ENCODE measurements at places on chromosomes 12 and 14.

- H3K36me3 ChIP-seq = peaks cover 2% of the 10 kb centered on the region
- H3K27me3 ChIP-seq = peaks cover 39% of the 10 kb centered on the region
- H3K27ac ChIP-seq = no peak overlapping the region
- no peak overlapping the region for H3K4me3 ChIP-seq
These were observed 116.3 kb downstream of the GLT1D1 start for GRCh38 chr12:128969480-128970055.

- H3K27me3 ChIP-seq = no peaks in the 10 kb centered on the region
- H3K36me3 ChIP-seq = no peaks in the 10 kb centered on the region
- no peak overlapping the region for H3K27ac ChIP-seq
- H3K4me1 ChIP-seq = no peaks in the 10 kb centered on the region
These were observed 360.4 kb upstream of the MDGA2 start for GRCh38 chr14:48035836-48036235.

GRCh38 chr14:22994762-22995275 lies 12.5 kb upstream of the AJUBA start:
- peaks cover 9% of the 10 kb centered on the region for H3K4me1 ChIP-seq
- peak overlapping the region; percentile 7 for H3K4me3 ChIP-seq
- no peaks in the 10 kb centered on the region for H3K27me3 ChIP-seq
- DNase-seq = no peak
- no peaks in the 10 kb centered on the region for H3K36me3 ChIP-seq
- H3K27ac ChIP-seq = peak overlapping the region; percentile 92

- H3K27me3 ChIP-seq = peaks cover 55% of the 10 kb centered on the region
- H3K27ac ChIP-seq = no peak overlapping the region
- no peaks in the 10 kb centered on the region for H3K36me3 ChIP-seq
These were observed 2.0 kb upstream of the CCDC63 start for GRCh38 chr12:110844551-110845338.

DNA sequence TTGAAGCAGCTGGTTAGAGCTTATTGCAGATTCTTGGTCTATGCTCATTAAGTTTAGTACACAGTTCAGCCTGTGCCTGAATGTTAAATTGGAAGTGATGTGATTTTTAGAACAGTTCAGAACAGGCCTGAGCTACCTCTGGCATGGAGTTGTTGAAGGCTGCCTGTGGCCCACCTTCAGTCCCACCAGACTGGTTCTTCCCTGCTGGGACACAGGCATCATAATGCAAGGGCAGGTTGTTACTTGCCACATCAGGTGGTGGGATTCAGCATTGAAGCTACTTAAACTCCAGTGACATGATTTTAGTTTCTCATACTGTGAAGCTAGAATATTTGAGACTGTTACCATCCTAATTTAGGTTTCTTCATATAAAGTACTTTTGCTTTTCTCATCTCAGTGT lies 49.4 kb downstream of the PROX2 start:
- H3K36me3 ChIP-seq = peaks cover 24% of the 10 kb centered on the region
- no peak overlapping the region for H3K27ac ChIP-seq
- peaks cover 9% of the 10 kb centered on the region for H3K4me1 ChIP-seq
- no peaks in the 10 kb centered on the region for H3K27me3 ChIP-seq
- DNase-seq = no peak
- H3K4me3 ChIP-seq = no peak overlapping the region

DNA sequence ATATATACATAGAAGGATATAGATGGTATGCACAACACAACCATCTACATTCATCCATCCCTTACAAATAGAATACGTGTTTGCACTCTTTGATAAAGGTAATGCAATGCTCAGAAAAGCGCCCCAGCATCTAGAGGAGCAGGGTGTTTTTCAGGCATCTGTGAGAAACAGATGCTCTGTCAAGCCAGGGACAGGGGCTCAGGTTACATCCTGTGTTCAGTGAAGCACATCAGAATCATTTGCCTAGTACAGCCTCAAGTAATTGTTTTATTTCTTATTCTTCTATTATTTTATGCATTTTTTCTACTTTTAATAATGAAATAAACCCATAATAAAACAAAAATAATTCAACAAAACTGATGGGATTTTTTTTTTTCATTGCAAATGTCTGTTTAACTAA lies 50.5 kb upstream of the HIF1A start:
- DNase-seq = no peak
- no peak overlapping the region for H3K4me3 ChIP-seq
- no peaks in the 10 kb centered on the region for H3K36me3 ChIP-seq
- no peak overlapping the region for H3K27ac ChIP-seq
- H3K27me3 ChIP-seq = peaks cover 3% of the 10 kb centered on the region
- no peaks in the 10 kb centered on the region for H3K4me1 ChIP-seq

GRCh38 chr12:13061377-13061776 lies 17.2 kb downstream of the FAM234B start:
- no peak overlapping the region for H3K4me3 ChIP-seq
- no peak for DNase-seq
- no peak overlapping the region for H3K27ac ChIP-seq
- no peaks in the 10 kb centered on the region for H3K27me3 ChIP-seq

DNA sequence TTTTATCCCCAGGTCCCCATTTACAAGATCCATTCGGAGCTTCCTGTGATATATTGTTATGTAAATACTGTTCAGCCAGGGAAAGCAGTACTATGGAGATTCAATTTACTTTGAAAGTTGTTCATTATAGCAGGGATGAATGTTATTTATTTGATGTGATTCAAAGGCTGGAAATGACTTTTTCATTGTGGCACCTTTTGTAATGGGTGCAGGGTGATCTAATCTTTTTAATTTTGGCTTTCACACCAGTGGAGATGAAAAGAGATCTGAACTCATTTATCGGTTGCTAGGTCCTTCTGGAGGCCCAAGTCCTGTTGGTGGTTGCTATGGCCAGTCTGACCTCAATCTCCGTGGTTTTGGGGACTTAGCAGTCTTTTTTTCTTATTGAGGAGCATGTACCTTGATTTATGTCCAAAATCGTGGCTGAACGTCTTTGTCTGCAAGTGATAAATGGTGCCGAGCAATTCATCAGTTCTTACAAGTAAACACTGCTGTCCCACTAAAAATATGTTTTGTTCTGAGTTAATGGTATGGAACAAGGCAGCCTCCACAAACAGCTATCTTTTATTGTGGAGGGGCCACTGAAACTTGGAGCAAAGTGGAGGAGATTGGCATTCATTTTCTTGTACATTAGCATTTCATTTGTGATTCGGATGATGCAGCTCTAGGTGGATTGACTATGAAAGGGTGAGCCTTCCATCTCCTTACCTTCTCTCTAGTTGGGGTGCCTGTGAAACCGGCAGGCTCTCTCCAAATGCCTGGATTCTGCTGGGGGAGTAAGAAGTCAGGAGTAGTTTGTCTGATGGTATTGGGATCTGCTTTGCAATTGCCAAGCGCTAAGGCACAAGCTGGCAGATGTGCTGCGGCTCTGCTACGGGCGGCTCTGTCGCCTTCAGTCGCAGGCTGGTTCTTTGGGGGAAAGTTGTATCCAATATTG lies 2.0 kb downstream of the RMST start:
- no peak for DNase-seq
- H3K27ac ChIP-seq = no peak overlapping the region

DNA sequence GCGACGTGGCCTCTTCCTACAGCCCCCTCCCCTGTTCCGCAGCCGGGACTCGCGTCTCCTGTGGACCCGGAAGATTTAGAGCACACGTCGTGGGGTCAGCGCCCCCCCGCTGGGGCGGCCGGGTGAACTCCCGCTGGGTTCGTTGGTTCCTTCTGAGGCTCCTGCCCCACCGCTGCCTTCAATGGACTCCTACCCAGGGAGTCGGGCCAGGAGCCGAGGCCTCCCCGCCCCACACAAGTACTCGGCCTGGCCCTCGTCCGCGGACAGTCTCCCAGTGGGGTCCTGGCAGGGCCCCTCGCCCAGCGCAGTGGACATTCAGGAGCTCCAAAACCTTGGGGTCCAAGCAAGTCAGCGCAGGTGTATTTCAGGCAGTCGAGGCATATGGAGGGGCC lies 1.2 kb downstream of the MMP17 start:
- no peaks in the 10 kb centered on the region for H3K36me3 ChIP-seq
- H3K27me3 ChIP-seq = peaks cover 54% of the 10 kb centered on the region
- H3K4me1 ChIP-seq = no peaks in the 10 kb centered on the region
- peak overlapping the region; percentile 51 for H3K4me3 ChIP-seq

DNA sequence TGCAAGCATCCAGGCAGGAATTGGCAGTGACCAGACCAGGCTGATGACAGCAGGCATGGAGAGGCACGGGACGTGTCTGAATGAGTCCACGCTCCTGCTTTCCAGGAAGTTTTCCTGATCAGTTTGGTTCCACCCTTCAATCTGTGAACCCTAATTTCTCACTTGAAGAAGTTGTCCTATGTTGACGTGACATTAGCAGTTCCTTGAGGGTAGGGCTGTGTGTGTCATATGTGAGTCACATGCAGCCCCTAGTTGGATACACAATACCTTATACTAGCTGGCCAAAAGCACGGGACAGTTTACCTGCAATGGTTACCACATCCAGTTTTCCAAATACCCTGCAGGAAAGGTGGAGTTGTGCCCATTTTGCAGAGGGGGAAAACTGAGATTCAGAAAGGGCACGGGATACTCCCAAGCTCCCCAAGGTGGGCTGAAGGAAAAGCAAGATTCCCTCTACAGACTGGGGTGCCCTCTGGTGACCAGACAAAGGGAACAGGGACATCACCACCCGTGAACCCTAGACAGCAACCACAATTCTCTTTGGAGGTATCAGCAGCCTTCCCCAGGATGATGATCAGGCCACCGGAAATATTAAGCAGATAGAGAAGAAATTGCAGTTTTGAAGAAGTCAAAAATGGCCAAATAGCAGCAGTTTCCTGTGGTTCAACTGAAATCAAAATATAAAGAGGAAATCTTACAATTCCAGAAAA lies 194.5 kb downstream of the PHETA1 start:
- DNase-seq = no peak
- peaks cover 2% of the 10 kb centered on the region for H3K36me3 ChIP-seq
- H3K4me1 ChIP-seq = peaks cover 26% of the 10 kb centered on the region
- H3K27me3 ChIP-seq = no peaks in the 10 kb centered on the region

DNA sequence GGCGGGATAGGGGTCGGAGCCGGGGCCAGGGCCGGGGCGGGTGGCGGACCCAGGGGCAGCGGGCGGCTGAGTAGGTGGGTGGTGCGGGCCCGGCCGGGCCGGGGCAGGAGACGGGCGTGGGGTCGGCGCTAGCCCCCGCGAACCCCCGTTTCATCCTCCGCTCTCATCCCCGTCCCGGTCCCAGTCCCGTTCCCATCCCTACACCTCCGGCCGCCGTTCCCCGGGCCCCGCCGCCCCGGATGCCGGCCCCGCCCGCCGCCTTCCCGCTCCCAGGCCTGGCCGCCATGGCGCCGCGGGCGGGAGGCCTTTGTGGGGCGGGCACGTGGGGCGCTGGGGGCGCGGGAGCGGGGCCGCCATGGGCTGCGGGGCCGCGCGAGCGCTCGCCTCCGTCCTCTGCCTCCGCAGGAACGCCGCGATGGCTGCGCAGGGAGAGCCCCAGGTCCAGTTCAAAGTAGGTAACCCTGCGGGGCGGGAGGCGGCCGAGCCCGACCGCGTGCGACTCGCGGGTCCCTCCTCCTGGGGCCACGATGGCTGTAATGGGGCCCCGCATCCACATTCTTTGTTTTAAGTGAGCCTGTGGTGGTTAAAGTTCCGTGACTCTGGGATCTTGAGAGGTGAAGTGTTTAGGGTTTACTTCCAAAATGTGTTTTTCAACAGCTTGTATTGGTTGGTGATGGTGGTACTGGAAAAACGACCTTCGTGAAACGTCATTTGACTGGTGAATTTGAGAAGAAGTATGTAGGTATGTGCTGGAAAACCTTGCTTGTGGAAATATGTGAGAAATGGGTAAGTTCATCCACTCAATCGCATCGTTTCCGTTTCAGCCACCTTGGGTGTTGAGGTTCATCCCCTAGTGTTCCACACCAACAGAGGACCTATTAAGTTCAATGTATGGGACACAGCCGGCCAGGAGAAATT lies 572 bp downstream of the RAN start:
- peak overlapping the region; percentile 95 for H3K4me3 ChIP-seq
- peaks cover 39% of the 10 kb centered on the region for H3K36me3 ChIP-seq
- peaks cover 38% of the 10 kb centered on the region for H3K4me1 ChIP-seq
- peak; percentile 22 for DNase-seq

GRCh38 chr14:80798211-80798610 lies 143.3 kb downstream of the CEP128 start:
- no peaks in the 10 kb centered on the region for H3K27me3 ChIP-seq
- H3K4me3 ChIP-seq = no peak overlapping the region
- H3K27ac ChIP-seq = no peak overlapping the region

Data from progenitor cell of endocrine pancreas (in vitro differentiated cells).